ENCODE measurements at places on chromosomes 2 and 18.

GRCh38 chr2:165453561-165454094 lies 15.9 kb upstream of the CSRNP3 start:
- no peak for DNase-seq

DNA sequence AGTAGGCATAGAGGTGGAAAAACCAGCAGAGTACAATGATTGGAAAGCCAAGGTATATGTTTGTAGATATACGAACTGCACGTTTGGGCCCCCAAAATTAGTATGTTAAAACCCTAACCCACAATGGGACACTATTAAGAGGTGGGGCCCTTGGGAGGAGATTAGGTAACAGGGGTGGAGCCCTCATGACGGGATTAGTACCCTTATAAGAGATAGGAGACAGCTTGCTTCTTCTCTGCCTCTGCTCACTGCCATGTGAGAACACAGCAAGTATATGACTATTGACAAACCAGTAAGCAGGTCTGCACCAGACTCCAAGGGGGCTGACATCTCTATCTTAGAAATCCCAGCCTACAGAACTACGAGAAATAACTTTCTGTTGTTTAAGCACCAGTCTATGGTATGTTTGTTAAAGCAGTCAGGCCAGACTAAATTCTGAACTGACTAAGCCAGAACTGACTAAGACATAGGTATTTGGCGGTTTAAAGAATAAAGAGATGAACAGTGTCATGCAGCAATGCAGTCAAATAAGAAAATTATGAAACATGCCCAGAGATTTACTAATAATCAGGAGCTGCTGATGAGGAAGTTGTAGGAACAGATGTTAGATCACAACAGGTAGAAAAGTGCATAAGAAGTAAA lies 182.9 kb downstream of the DYM start:
- DNase-seq: no peak

DNA sequence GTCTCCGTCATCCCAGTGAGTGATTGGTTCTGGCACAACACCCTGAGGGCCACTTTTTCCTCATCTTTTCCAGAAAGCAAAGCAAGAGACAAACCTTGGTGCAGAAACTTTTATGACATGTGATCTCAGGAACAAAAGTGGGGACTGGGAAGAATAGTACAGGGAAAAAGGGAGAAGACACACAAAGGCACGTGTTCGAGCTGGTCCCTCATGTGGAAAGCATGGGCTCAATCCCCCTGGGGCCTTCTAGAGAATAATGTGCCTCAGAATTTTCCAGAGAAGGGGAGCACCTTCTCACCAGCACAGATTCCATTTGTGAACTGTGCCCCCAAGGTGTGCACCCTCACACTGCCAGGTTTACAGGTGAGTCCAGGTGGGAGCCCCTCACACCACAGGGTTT lies 312.6 kb downstream of the FBXO15 start:
- DNase-seq: no peak

- no peak for DNase-seq
Measured at GRCh38 chr2:190653231-190653630, 4.3 kb downstream of the NAB1 start.

- no peak for DNase-seq
Measured at GRCh38 chr2:157262248-157262647, 4.7 kb downstream of the GALNT5 start.

DNA sequence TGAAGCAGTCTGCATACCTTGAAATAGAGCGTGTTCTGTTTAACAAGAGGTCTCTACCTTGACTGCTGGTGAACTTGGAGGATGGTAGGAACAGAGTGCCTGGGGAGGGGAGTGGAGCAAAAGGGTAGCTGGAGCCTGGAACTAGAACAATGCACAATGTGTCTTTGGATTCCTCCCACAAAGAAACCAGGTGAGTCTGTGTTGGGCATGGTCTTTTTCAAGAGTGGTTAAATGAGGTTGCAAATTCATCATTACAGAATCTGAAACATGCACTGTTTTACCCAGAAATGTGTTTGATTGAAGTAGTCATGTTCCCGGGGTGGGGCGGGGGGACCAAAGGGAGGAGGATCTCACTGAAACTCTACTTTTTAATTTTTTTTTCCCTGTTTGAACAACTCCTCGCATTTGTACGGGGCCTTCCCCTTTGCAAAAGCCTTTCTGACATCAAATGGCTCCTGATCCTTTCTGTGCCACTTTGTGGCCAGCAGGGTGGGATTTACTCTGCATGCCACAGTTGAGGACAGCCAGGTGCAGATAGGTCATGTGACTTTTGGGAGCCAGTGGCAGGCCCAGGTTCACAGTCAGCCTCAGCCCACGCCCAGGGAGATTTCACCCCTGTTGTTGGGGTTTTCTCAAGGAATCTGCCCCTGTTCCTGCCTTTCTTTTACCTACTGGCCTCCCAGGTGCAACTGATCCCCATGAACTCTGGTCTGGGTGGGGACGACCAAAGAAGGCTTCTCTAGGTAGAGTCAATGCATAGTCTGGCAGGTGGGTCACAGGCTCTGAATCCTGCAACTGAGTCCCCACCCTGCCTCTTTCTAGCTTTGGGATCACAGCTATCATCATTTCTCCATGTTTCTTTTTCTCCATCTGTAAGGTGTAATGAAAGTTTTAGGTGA lies 28.2 kb downstream of the MYCN start:
- no peak for DNase-seq

- DNase-seq: no peak
Measured at GRCh38 chr18:13611601-13612195, 114.7 kb downstream of the FAM210A start.

- no peak for DNase-seq
Measured at GRCh38 chr2:85741211-85741832, 12.5 kb upstream of the ATOH8 start.

DNA sequence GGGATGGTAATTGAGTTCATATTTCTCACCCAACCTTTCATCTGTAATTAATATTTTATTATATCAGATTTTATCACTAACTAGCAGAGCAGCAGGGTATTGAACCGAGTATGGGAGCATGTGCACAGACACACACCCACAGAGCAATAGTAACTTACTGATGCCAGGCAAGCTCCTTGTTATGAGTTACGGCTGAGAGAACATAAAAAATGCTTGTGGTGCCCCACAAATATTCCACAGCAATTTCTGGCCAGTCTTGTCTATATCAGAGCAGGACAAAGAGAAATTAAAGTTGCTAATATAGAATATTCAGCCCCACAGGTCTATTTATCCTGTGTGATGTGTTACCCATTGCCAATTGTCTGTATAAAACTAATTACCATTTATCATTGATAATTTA lies 501.8 kb upstream of the RAB12 start:
- DNase-seq: no peak

DNA sequence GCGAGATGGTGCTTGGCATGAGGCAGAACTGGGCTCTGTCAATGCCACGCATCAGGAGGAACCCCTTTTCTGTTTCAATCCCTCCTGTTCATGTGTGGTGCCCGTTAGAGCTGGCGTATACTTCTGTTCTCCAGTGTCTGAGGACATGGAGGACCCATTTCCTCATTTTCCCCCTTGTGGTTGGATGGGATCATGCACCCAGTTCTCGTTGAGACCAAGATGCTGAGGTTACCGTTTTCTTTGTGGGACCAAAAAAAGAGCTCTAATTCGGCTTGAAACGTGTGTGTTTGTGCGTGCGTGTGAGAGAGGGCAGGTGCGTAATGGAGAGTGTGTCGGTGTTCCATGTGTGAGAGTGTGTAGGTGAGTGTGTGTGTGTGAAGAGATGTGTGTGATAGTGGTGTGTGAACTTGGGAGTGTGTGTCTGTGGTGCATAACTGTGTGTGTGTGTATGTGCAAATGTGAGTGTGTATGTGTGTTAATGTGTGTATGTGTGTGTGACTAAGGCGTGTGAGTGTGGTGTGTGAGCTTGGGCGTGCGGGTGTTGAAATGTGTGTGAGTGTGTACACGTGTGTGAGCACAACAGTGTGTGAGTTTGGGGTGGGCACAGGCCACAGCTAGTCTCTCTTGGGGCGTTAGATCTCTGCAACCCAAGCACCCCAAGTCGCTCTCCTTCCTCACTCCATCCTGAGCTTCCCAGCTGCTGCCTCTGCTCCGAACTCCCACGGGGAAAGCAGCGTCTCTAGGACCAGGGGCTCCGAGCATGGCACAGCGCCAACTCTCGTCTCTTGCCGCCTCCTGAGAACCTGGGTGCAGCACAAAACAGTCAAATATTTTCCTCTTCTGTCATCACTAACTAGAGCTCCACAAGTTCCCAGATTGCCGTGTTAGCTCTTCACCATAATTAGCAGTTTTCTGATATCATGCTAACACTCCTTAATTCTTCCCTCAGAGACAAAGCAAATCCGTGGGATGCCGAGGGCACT lies 75.8 kb downstream of the LONRF2 start:
- DNase-seq: no peak

GRCh38 chr2:241379481-241380480 lies 23.7 kb downstream of the FARP2 start:
- no peak for DNase-seq

DNA sequence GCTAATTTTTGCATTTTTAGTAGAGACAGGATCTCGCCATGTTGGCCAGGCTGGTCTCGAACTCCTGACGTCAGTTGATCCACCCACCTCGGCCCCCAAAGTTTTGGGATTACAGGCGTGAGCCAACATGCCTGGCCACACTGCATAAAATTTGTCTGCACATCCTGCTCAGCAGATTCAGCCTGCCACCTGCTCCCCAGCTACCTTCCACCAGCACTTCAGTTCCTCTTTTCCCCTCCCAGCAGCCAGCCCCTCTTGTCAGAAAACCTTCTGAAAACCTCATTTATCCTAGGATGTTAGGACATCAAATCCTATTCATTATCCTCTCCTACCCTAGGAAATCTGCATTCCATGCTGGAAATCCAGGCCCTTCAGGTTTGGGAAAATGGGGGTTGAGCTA lies 99.4 kb upstream of the STPG4 start:
- DNase-seq: no peak

DNA sequence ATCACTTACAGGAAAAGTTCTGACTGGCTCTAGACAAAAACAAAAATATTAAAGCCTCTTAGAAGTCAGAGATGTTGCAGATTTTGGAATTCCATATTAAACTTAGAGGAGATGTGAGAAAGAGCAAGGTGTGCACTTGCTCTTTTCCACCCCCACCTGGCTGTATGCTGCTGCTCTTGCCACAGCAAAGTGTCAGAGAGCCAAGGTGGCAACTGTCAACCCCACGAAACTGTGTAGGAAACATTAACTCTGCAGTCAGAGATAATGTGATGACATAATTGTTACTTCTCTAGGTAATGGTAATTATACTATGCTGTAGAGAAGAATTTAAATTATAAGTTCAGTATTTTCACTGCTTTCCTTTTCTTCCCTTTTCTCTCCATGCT lies 25.4 kb downstream of the CD8A start:
- DNase-seq: no peak

DNA sequence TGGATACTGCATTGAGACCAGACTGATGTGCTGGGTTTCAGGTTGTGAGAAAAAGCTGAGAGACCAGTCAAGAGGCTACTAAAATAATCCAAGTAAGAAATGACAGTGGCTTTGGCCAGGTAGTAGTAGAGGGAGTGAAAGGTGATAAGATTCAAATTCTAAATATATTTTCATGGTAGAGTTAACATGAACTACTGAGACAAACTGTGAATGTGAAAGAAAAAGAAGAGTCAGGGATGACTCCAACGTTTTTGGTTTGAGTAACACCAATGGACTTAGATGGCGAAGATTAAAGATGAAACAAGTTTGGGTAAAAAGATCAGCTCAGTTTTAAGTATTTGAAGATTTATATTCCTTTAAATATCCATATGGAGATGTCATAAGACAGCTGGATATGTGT lies 209.4 kb downstream of the ZEB2 start:
- DNase-seq: no peak

DNA sequence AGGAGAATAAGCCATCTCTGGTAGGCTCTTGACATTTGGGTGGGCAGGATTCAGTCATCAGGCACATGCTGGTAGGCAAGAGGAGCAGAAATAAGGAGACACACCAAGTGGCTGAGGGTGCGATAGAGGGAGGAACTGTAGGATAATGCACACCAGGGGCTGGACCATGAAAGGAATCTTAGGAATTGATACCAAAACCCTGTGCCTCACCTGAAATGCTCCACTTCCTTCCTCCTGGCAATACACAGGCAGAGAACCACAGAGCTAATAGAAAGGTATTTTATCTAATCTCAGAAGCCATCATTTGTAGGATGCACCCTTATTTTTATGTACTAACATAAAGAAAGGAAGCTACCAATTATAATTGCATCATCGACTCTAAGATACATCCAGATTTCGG lies 4.4 kb upstream of the CYP1B1 start:
- no peak for DNase-seq

DNA sequence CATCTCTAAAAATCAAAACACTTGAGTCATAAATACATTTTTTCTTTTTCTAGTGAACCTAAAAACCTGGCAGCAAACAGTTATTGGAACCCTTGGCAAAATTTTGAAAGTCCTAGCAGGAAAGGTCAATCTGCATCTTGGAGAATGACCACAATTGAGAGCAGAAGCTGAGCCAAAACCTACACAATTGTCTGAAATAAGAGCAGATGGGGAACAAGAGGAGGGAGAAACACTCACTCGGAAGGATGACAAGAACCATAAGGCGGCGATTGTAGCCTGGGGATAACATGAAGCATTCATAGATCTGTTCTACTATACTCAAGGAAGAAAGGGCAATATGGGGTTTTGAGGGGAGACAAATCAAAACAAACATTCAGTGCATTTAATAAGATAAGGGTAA lies 117.0 kb downstream of the CHN1 start:
- DNase-seq: no peak

GRCh38 chr2:64426183-64426952 lies 27.6 kb upstream of the LGALSL start:
- no peak for DNase-seq

- no peak for DNase-seq
Measured at GRCh38 chr2:96866986-96867755, 2.7 kb downstream of the SEMA4C start.

DNA sequence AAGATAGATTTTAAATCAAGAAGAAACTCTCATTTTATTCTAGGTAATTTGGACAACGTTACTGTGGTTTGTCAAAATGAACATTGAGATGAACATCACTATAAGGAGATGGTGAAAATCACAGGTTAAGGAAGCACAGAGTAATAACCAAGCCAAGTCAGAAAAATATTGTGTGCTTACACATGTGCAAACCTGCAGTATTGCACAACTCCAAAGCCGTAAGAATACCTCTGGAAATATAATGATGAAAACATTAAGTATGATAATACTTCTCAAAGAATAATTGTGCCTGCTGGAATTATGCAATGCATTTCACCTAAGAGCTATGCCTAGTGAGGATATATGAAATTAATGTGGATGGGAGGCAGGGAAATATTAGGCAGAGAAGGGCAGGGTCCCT lies 21.1 kb upstream of the GALNT5 start:
- DNase-seq: no peak

- peak; percentile 4 for DNase-seq
Measured at GRCh38 chr2:134391751-134392160, 137.9 kb downstream of the MGAT5 start.

GRCh38 chr2:84690225-84690624 lies 173.9 kb downstream of the DNAH6 start:
- DNase-seq: no peak
